DMS 273 treated with DMSO at 0.1 percent for 48 hours (cell line): ENCODE measurements at places on chromosomes 6 and 20.
A peak's percentile ranks its signal among the peaks of the same experiment; 100 is the strongest.

DNA sequence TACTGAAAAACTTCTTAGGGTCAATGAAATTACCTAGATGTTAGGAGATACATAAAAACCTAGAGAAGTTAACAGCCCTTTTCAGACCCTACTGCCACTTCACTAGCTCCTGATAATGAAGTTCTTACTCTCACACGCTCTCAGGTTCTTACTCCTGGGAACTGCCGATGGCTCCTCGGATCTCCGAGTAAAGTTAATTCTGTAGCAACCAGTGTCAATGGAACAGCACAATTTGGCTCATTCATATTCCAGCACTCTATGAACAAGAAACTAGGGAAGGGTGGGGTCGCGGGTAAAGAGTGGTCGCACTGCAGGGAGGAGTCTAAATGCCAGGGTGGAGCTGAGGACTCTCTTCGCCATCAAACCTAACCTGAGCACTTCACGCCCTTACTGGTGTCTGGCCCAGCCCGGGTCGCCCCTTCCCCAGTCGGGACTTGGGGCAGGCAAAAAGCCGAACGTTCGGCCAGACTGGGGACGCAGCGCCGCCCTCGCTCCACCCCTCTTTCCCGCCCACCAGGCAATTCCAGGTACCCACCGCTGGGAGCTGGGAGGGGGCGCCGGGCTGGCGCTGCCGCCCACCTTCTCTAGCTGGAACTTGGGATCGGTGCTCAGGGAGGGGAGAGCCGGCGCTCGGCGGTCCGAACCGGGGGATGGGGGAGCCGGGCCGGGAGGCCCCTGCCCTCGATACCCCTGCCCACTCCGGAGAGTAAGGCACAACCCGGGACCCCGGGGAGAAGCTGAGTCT is 744 bp downstream of the RAB23 start:
- peak; percentile 54 for DNase-seq

DNA sequence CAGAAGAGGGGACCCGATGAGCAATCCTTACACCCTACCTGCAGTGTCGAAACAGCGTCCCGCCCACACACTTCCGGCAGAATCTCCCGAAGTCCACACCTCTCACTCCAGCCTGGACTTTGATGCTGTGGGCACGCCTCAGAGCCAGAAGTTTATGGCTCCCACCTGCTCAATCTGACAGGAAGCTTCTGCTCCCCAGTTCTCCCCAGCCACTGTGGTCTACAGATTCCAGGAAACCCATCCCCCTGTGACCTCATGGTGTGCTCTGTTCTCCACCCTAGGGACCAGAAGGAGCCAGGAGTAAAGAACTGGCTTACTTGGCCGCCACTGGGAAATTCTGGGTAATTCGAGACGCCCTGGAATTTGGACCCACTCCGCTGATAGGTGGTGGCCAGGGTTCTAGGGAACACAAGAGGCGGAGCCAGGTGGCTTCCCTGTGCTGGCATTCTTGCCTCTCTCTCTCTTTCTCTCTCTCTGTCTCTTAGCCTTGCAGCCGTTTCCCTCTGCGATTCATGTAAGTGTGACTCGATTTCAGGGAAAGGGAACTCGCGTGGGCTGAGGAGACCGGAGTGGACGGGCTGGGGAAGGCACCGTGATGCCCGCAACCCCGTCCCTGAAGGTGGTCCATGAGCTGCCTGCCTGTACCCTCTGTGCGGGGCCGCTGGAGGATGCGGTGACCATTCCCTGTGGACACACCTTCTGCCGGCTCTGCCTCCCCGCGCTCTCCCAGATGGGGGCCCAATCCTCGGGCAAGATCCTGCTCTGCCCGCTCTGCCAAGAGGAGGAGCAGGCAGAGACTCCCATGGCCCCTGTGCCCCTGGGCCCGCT is at the start of gene TRIM15:
TSS of gene TRIM15 (plus strand) at position 457 of the 828 bp plus-strand sequence. CDS start at position 596, 139 bp downstream.
- no peak for DNase-seq

- no peak for DNase-seq
These were observed 145.6 kb downstream of the TBX18 start for GRCh38 chr6:84618836-84619235.

- DNase-seq = no peak
These were observed 9.9 kb upstream of the NCOA5 start for GRCh38 chr20:46099491-46100287.

DNA sequence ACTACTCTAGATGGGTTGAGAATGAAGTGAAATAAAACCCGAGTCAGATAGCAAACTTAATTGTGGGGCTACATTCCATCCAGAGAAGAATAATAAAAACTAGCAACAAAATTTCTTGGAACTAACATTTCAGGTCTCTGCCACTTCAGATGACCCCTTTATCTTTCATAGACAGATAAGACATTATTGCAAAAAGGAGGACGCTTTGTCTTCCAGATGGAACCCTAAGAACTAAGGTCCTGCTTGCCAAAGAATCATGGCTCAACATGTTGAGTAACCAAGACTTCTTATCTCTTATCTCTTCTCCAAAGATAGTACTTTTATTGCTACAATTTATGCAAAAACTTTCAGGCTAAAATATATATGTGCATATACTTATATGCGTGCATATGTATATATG is 221.1 kb upstream of the PREP start:
- no peak for DNase-seq

DNA sequence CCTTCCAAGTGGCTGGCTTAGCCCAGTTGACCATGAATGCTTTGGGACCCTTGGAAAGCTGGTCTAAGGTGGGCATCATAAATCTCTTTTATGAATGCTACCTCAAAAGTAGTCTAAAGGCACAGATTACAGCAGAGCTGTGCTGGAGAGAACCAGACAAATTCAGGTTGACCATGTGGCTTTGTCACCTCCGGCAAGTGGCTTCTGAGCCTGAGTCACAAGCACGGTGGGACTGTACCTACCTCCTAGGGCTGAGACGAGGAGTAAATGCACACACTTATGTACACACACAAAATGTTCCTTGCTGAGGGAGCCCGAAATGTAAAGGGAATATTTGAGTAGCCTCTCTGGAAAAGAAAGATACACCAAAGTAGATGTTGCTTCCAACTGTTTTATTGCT is 155.9 kb downstream of the NFATC2 start:
- no peak for DNase-seq

GRCh38 chr6:7770111-7770510 is 44.2 kb downstream of the BMP6 start:
- DNase-seq = no peak

GRCh38 chr6:34638834-34639736 is 57.5 kb downstream of the ILRUN start:
- peak; percentile 0 for DNase-seq

DNA sequence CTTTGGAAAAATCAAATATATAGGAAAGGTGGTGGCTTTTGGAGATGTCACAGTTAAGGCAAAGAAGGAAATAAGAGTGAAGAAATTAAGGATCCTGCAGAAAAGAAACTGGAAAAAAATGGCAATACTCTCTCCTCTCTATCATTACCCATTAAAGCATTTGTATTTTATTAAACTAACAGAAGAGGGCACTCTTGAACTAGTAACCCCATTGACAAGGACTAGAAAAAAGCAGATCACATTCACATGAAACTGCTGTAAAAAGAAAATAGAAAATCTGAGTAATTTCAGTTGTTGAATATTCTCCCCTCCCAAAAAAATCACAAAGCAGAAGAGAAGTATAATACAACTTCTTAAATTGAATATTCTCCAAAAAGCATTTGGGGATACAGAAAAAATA is 104.1 kb upstream of the SLC35B3 start:
- DNase-seq = no peak

GRCh38 chr6:3419624-3420272 is 37.1 kb downstream of the SLC22A23 start:
- DNase-seq = no peak

GRCh38 chr6:53369876-53370515 is 21.2 kb upstream of the ELOVL5 start:
- no peak for DNase-seq

GRCh38 chr20:43710370-43711044 is 16.3 kb downstream of the GTSF1L start:
- no peak for DNase-seq

- DNase-seq = no peak
These were observed 14.3 kb upstream of the POPDC3 start for GRCh38 chr6:105194106-105194505.

DNA sequence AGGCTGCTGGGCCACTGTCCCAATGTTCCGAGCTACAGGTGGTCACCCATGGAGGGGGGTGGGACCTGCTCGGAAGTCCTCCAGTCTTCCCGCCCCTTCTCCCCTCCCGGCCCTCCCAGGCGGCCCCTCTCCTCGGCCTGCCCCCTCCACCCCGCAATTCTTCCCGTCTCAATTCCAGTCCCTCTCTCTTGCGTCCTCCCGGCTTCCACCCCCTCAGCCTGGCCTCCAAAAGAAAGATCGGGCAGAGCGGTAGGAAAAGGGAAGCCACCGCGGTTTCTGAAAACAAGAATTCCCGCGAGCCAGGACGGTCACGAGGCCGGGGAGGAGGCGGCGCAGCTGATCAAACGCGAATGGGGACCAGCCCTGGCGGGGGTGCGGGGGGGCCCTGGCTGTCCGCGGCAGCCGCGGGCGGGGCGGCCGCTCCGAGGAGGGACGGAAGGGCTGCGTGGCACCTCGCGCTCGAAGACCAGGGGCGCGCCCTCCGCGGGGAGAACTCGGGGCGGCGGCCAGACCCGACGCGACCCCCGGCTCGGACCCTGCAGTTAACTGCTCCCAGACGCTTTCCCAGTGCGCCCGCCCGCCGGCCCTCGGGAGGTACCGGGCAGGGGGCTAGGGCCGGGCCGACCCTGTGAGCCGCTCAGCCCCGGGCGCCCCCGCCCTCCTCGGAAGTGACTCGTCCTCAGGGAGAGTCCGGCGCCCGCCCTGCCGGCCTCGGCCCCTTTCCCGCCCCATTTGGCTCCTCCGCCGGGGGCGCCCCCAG is 1.0 kb downstream of the PXDC1 start:
- no peak for DNase-seq

- DNase-seq = no peak
These were observed 61.6 kb downstream of the PREX1 start for GRCh38 chr20:48766205-48766604.

DNA sequence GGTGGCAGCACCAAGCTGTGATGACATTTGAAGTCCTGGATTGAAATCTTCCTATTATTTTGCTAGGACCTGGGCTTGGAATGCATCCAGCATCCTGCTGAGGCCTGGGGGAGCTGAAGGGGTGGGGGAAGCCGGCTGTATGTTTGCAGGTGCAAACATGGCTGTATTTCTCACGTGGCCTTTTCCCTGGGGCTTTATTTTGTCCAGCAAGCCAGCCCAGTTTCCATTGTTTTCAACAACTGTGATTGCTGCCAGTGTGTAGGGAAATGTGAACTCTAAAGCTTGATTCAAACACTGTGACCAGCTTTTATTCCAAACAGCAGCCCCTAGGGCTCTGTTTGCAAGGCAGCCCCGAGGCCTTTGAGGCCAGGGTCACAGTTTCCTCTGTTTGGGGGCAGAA is 683.0 kb downstream of the DHX35 start:
- DNase-seq = no peak

DNA sequence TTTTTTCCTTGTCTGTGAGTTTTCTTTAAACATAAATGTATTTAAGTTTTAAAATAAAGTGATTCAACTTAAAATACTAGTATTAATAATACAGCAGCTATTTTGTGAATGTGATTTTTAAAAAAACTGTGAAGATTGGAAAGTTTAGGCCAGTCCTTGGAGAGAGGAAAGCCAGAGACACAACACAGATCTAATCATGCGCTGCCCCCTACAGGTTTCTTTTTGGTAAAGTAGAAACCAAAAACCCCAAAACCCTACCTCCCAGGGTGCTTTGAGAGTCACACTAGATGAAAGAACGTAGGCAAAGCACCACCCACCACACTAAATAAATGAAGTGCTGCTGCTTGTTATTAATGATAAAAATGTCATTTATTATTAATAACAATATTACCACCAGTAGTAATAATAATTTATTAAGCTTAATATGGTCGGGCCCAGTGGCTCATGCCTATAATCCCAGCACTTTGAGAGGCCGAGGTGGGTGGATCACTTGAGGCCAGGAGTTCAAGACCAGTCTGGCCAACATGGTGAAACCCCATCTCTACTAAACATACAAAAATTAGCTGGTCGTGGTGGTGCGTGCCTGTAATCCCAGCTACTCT is 33.7 kb downstream of the SLC9A8 start:
- peak; percentile 0 for DNase-seq

DNA sequence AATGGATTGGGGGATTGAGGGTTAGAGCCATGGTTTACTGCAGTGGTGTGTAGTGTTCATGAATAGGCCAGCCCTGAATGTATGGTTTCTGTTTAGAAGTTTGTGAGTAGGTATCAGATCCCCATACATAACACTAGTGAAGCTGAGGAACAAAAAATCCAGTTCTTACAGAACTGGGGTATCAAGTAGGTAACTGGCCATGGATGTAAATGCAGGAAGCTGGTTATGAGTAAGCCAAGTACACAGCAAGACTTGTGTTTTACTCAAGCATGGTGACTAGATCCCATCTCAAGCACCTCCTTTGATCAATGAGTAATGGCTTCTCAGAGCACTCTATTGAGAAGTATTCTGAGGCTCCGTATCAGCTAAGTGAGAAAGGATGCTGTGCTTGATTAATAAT is 613.7 kb upstream of the FLRT3 start:
- DNase-seq = no peak
